ENCODE measurements at places on chromosomes 11 and 22.

DNA sequence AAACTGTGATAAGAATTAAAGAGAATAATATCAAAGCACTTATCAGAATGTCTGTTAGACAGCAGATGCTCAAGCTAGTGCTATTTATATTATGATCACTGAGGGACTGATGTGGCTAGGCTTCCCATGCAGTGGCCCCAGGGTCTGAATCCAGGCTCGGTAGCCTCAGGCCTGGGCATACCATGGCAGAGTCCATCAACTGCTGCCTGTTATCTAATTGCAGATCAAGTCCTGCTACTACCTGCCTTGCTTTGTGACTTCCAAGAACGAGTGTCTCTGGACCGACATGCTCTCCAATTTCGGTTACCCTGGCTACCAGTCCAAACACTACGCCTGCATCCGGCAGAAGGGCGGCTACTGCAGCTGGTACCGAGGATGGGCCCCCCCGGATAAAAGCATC lies 57.5 kb downstream of the TIMP3 start:
- DNase-seq, result no peak

- peak; percentile 23 for DNase-seq
Observed at GRCh38 chr11:57205041-57205641, 23.4 kb downstream of the LRRC55 start.

DNA sequence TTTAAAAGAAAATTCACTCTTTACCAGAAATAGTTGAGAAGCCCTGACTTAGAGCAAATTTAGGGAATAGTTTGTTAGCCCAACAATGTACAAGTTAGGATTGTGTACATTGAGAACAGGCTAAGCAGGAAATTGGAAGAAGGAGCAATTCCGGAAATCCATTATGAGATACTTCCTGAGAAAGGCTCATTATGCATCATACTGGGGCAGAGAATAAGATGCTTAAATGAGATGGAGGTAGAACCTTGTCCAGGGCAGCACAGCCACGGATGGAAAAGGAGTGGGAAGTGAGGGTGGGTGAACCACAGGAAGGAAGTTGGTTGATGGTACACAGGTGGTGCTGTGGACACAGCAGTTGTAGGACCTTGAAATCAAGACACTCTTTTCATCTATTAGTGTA lies 180.2 kb downstream of the PGR start:
- no peak for DNase-seq

DNA sequence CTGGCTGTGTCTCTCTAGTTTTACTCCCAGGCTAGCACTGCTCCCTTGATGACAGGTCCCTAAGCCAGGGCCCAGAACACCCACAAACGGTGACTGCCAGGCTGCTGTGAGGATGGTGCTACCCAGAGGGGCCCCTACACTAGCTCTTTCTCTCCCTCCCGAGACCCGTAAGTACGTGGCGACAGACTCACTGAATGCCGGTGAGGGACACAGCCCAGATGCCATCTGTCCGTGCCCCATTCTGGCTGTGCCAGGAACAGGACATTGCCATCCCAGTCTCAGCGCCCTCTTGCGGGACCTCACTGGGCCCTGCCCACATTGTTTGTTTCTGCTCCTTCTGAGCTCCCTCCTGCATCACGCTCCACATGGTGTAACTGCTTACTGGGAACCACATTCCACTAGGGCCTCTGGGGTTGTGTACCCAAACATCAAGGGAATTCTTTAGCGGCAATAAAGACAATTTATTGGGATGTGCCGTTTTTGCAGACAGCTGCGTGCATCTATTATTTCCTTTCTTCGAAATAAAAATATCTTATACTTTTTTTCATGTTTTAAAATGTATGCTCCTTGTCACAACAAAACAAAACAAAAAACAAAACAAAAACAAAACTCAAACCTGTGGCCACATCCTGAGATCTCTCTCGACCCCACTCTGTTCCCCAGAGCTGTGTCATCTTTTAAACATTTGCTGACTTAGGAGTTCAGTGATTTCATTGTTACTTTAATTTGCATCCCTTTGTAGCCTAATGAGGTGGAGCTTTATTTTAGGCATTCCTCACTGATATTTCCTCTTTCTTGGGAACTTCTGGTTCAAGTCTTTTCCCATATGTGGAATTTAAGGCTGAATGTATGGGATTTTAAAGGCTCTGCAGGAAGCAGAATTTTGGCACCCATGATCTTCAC lies 4.4 kb upstream of the TPCN2 start:
- DNase-seq, result peak; percentile 83

DNA sequence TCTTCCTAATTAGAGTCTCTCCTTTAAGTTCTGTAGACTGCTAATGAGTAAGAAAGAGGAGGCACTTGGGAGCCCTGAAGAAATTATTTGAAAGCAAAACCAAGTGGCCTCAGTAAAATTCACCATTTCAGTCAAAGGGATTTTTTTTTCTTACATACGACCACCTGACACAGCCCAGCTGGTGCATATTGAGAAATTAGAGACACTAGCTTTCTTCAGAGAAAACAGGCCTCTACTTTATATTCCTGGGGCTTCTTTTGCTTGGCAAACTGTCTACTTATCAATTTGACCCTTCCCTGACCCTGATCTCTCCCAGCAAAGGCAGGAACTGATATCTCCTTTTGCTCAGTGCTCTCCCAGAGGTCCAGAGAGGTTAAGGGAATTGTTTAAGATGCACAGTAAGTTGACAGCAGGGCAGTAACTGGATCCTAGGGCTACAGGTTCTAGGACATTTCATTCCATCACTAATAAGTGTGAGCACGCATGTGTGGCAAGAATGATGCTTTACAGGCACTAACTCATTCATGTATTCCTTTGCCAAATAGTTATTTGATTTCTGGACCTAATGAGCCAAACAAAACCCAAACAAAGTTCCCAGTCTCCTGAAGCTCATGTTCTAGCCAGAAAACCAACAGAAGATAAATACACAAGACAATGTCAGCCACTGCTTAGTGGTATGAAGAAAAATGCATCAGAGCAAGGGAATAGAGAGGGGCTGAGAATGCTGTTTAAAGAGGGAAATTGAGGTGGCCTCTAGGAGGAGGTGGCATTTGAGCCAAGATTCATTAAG lies 467.6 kb downstream of the SOX6 start:
- DNase-seq, result no peak

- no peak for DNase-seq
Observed at GRCh38 chr11:130237282-130238006, 77.3 kb downstream of the ZBTB44 start.

GRCh38 chr22:43300891-43301676 lies 42.1 kb downstream of the SCUBE1 start:
- no peak for DNase-seq

DNA sequence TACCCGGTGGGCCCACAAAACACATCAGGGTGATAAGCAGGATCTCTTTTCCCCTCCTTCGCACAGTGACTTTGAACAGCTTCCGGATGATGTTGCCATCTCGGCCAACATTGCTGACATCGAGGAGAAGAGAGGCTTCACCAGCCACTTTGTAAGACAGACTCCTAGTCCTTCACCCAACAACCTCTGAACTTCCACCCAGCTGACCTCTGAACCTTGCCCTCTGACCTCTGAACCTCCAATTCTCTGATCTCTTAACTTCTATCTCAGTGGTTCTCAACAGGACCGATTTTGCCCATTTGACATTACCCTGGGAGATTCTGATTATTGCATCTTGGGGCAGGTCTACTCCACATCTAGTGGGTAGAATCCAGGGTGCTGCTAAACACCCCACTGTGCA lies 3.2 kb downstream of the NCF4 start:
- no peak for DNase-seq

DNA sequence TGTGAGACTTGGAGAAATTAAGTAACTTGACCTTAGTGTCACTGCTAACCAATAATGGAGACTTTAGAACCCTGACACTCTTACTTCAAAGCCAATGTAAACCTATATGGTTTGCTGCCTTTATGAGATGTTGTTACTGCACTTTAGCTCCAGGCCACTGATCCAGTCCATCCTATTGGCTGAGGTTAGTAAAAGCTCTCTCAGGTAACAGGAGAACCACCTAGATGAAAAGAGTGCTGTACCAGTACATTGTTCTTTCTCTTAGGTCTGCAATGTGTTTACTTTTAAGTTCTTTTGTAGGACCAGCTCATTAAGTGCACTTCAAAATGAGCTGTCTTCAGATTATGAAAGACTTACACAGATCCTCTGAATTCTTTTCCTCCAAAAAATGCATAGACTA lies 994.0 kb upstream of the FAT3 start:
- DNase-seq, result no peak

- no peak for DNase-seq
Observed at GRCh38 chr11:12764187-12764914, 90.1 kb downstream of the TEAD1 start.

DNA sequence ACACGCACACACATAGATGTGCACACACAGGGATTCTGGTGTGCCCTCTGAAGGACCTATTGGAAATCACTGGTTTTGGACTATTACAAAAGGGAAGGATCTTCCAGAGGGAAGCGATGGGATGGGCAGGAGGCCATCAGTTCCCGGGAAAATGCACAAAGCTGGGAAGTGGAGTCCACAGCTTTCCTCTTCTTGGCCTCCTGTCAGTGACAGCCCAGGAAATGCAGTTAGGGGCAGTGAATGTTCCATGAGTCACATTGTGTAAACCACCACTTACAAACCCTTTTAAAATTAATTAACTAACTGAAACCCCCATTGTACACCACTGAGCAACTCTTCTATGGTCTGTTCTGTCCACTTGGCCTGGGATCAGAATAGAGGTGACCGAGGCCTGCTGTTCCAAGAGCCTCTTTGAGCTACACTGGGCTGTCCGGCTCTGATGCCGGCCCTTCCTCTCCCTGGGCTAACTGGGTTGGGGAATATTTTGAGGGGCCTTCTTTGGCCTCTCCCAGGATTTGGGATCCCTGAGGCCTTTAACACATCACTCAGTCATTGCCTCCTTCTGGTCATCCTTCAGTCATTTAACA lies 137.7 kb downstream of the FEZ1 start:
- peak; percentile 32 for DNase-seq

DNA sequence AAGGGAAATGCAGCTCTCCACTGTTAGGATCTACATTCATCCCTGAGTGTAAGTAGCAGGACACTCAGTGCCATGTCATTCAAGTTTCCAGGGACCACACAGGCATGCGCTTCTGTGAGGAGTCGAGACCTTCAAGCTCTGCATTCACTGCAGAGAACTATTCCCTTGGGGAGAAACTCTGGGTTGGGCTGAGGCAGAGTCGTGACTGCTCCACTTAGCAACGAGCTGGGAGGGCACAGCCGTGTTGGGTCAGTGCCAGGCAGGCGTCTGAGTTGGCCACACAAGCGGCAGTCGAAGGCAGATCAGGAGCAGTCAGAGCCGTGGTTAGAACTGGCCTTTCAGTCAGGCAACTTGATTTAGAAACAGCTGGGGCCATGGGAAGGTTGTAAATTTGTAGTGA lies 14.7 kb downstream of the MPEG1 start:
- peak; percentile 83 for DNase-seq

DNA sequence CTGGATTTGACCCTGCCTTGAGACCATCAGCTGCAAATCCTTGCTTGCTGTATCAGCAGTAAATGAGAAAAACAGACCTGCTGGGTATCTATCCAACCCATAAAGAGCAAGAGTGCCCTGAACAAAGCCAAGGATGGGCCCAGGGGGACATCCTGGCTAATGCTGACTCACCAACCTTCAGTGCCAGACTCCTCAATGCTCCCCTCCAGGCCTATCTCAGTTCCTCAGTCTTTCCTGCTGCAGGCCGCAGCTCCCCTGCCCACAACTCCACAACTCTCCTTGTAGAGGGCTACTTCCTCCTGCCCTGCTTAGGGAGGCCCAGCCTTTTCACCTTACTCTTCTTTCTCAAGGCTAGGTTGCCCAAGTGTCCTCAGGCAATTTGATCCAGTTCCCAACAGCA lies 2.6 kb downstream of the LAMTOR1 start:
- DNase-seq, result no peak

DNA sequence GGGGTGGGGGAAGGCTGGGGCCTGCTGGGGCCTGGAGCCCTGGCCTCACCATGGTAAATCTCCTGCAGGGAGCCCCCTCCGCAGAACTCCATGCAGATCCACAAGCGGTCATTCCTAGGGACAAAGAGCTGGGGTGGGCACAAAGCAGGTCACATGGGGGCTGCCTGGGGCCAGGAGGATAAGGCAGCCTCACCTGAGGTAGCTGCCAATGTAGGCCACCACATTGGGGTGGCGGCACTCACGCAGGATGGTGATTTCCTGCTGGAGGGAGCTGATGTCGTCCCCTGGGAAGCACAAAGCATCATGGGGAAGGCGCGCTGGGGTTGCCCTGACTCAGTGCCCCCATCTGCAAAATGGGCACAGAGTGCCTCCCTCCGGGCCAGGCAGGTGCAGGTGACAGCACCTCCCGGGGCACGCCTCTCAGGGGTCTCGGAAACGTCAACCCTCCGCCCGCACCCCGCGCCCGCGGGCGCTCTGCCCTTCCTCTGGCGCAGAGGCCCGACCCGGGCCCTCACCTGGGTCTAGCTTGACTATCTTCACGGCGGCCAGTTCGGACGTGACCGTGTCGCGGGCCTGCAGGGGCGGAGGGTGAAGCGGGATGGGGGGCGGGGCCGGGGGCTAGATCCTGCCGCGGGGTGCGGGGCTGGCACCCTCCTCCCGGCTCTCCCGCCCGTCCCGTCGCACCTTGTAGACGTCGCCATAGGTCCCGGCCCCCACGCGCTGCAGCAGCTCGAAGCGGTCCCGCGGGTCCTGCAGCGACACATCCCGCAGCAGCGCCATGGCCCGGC lies 450 bp downstream of the MAP4K2 start:
- no peak for DNase-seq

DNA sequence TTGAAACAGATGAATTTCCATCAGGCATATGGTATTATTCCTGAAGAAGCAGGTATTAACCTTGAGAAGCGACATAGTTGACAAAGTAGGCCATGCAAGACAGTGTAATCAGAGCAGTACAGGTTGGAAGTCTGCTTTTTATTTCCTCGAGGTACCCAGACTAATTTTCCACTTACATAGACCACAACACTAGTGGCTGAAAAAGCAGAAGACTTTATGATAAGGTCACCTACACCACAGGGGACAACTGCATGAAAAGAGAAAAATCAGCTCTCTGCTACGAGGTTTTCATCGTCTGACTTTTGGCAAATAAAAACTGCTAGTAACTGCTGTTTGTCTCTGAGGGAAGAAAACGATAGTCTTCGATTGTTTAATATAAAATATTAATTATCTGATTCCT lies 77.5 kb downstream of the CNTN5 start:
- DNase-seq, result no peak

DNA sequence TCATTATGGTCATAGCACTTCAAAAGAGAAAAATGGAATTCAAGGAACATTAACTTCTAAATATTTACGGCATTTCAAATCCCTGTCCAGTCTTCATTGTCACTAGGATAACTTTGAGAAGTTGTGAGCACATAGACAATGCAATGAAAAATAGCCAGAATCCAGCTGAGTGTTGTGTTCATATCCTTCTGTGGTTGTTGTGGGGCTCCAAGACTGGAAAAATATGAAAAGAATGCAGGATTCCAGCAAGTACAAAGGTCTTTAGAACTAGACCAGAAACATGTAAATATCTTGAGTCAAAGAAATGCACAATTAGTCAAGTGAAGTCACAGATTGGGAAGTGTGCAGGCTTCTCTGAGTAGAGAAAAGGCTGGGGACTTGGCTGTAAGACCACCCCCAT lies 68.7 kb downstream of the WT1 start:
- peak; percentile 82 for DNase-seq

DNA sequence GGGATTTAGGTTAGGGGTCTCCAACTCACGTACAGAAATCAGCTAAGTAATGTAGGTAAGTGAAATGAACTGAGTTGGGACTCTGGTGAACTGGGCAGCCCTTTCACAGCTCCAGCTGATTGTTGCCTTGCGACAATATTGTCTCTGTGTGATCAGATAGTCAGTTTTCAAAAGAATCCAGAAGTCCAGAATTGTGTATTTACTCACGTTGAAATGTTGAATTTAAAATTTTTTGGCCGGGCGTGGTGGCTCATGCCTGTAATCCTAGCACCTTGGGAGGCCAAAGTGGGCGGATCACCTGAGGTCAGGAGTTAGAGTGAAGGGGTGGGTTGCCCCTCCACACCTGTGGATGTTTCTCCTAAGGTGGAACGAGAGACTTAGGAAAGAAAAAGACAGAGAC lies 18.8 kb upstream of the WDR74 start:
- no peak for DNase-seq
